ENCODE measurements at places on chromosomes 13 and 19. TPM values are rescaled to one million over a fixed set of nuclear protein-coding genes. Genes with fewer than 3 reads are reported as not detected.

GRCh38 chr13:49657241-49657641, 28.9 kb downstream of the ARL11 start:
- DNase-seq = no peak

Gene PRODH2
- polyA plus RNA-seq = 60.6 TPM

DNA sequence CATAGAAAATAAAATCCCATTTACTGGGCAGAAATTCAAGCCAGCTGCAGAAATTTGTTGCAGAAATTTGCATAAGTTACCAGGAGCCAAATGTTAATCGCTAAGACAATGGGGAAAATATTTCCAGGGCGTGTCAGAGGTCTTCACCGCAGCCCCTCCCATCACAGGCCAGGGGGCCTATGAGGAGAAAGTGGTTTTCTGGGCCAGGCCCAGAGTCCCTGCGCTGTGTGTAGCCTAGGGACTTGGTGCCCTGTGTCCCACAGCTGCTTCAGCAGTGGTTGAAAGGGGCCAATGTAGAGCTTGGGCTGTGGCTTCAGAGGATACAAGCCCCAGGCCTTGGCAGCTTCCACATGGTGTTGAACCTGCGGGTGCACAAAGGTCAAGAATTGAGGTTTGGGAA, 278.9 kb upstream of the PCDH9 start:
- DNase-seq = no peak

GRCh38 chr19:31303262-31303815, 45.9 kb downstream of the TSHZ3 start:
- no peak for DNase-seq

DNA sequence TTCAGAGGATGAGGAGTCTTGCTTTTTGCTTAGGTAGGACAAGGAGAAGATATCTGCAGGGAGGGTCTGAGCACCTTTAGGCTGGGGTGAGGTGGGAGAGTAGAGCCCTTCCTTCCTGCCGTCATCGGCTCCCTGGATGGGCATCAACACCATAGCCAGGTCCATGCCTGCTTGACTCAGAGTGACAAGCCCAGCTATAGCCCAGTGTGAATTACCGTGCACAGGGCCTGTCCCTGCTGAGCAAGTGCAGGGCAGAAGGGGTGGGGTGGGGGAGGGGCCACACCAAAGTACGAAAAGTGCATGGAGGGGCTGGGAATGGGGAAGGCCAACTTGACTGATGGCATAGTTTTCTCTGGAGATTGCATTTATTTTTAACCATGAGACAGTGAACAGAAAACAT, 30.3 kb upstream of the RNF113B start:
- no peak for DNase-seq

DNA sequence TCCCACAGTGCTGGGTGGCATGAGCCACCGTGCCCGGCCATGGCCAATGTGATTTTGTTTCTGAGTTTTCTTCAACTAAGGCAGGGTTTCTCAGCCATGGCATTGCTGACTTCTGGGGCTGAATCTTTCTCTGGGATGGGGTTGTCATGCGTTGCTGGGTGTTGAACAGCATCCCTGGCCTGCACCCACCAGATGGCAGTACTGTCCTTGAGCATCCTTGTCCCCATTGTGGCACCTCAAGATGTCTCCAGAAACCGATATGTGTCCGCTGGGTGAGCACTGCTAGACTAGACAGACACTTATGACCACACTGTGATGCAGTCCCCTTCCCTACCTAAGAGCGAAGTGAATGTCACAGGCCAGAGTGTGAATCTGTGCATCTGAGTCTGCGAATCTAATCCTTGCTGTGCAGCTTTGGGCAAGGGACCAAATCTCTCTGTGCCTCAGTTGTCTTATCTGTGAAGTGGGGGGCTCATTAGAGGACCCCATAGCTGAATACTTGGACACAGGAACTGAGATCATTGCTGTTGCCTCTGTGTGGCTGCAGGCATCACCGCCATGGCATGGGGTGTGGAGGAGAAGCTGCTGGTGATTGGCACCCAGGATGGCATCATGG, 50.3 kb upstream of the SIN3B start:
- DNase-seq = no peak

Gene ZNF468
- 34.2 TPM for polyA plus RNA-seq

DNA sequence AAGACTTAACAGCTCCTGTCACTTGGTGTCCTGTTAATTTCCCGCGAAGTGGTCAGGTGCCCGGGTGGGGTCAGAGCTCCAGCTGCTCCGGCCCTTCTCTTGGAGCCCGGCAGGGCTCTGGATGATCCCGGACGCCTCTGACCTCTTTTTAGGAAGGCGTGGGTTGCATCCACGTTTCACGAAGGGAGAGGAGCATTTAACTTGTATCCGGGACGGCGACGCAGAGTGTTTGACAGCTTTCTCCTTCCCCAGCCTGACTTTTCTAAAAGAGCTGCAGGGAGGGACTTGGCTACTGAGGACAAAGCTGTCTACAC, 656 bp downstream of the ZNF155 start:
- no peak for DNase-seq

- DNase-seq = no peak
Observed at GRCh38 chr19:368630-369024, 24.0 kb upstream of the MIER2 start.

DNA sequence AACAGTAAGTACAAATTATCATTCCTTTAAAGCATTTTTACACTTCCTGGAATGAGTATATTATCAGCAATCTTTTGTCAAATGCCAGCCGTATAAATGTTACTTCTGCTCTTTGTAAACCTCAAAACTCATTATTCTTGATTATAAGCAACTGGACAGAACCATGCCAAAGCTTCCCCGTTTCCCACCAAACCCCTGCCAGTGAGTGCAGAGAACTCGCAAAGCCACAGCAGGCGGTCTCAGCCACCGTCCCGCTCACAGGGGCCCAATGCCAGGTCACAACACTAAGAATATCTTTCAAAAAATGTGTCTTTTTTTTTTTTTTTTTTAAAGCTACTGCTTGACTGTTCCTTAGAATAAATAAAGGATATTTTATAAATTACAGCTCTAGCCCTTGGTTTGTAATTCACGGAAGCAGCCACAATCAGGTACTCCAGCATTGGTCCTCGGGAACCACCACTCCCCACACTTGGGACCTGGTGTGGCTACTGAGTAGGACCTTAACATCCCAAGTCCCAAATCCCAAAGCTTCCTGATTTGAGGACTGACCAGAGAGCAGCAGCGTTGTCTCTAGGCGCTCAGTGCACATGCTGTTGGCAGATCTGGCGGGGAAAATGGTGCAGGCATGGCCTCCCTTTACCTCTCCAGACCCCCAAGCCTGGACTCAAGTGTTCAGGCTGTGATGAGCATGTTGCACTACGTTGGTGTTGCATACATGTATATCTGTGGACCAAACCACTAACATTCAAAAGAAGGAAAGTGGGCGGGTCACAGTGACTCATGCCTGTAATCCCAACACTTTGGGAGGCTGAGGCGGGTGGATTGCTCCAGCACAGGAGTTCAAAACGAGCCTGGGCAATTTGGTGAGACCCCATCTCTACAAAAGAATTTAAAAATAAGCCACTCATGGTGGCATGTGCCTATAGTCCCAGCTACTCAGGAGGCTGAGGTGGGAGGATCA, 19.0 kb downstream of the KCTD15 start:
- DNase-seq = no peak

DNA sequence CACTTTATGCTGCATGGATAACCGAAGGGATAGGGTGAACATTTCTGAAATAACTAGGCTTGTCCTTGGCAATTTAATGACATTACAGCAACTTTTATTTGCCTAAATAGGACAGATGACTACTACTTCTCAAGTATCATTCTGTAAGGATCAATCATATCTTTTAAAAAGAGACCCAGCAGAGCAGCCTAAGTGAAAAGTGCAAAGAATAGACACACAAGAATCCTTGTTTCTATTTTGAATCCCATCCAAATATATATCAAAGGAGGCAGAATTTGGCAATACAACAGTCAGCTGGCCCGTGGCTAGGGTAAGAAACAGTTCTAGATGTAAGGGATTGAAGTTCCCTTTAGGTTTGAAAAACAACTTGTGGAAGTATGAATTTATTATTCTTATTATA, 6.9 kb downstream of the THSD1 start:
- no peak for DNase-seq

DNA sequence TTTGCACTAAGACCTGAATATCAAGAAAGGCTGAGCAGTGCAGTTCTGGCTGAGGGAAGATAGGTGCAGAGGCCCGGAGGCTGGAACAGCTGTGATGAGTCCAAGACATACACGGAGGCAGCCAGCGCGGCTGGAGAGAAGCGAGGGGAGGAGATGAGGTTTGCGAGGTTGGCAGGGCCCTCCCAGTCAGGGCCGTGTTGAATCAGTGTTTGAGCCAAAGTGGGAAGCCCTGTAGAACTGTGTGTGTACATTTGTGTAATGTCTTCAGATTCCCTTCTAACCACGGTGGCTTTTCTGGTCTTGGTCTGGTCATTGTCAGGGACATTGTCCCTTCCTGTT, 34.9 kb downstream of the PAK4 start:
- DNase-seq = no peak

Data from left renal cortex interstitium (tissue), 4 donors.